Activated naive CD4-positive, alpha-beta T cell treated with Interleukin-2 at 50 U/mL for 16 hours (primary cell): ENCODE measurements at places on chromosomes 11 and 22.

GRCh38 chr22:46018859-46019258 lies 41.9 kb upstream of the WNT7B start:
- DNase-seq, result no peak

GRCh38 chr22:30485362-30485988 lies 13.7 kb upstream of the SEC14L3 start:
- DNase-seq, result peak; percentile 80

DNA sequence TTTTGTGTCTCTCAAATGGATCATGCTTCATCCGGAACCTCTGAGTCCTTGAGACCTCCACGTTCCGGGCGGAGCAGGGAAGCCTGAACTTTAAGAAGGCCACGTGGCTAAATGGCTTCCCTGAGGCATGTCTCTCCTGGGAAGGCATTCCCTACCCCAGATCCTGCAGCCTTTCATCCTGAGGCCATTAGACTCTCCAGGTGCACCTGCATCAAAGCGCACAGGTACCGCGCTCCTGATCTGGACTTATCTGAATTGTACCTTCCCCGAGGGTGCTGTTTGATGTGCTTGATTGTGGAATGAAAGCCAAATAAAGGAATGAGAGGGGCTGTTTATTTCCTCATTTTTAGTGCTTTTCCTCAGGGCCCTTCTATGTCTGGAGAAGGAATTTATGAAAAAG lies 22.5 kb downstream of the C22orf31 start:
- DNase-seq, result no peak

GRCh38 chr11:16909359-16910035 lies 104.7 kb downstream of the PLEKHA7 start:
- DNase-seq, result no peak

- no peak for DNase-seq
Observed at GRCh38 chr11:88173956-88174355, 1.3 kb downstream of the RAB38 start.
